ENCODE measurements at places on chromosomes 3 and 15.
A peak's percentile ranks its signal among the peaks of the same experiment; 100 is the strongest.

GRCh38 chr3:157263027-157263426 is 103.1 kb upstream of the CCNL1 start:
- no peak for DNase-seq

- no peak for DNase-seq
These were observed 55.7 kb downstream of the GPR171 start for GRCh38 chr3:151147299-151147698.

GRCh38 chr15:55422089-55422488 is 13.8 kb downstream of the PIERCE2 start:
- DNase-seq = no peak

DNA sequence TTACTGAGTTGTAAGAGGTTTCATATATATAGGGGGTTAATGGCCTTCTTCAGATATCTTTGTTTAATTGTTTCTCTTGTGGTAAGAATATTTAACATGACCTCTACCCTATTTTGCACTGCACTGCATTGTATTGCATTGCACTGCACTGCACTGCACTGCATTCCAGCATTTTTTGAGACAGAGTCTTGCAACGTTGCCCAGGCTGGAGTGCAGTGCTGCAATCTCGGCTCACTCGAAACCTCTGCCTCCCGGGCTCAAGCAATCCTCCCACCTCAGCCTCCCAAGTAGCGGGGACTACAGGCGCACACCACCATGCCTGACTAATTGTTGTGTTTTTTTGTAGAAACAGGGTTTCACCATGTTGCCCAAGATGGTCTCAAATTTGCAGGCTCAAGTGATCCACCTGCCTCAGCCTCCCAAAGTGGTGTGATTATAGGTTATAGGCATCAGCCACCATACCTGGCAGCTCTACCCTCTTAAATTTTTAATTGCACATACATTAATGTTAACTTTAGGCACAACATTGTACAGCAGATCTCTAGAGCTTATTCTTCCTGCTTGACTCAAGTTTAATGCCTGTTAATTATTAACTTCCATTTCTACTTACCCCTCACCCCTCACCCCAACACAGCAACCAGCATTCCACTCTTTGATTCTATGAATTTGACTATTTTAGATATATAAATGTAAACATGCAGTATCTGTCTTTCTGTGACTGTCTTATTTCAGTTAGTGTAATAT is 38.4 kb downstream of the NEDD4 start:
- DNase-seq = no peak

DNA sequence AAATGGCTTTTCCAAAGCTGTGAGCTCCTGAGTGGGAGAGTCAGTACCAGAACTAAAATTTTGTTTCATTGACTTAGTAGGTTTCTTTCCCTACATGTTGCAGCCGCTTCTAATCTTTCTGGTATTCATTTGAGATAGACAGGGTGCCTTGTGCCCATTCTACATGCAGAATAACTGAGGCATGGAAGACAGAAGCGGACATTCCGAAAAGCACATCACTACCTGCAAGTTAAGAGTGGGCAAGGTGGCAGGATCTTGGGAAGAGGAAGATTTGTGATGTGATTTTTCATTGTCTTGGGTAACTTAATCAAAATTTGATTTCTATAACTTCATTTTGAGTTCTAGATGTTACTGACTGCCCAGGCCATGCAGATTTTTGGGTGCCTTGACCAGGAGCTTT is 2.0 kb downstream of the MAP2K5 start:
- DNase-seq = no peak

DNA sequence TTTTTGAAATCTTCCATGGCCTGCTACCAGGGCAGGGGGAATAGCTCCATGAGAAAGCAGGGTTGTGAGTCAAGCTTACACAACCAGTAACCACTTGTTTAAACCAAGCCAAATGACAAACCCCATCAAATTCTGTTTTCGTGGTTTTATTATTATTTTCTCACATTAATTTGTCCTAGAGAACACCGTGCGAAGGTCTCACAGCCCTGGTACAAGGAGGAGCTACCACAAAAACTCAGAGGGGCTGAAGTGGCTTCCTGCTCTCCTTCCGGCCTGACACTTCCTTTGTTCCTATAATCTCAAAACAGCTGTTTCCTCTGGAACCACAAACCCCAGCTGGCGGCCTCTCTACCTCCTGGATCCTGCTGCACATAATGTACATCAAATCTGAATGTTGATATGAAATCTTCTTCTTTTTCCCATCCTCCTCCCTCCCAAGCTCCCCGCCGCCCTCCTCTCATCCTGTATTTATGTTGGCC is 375.9 kb downstream of the MCTP2 start:
- no peak for DNase-seq

DNA sequence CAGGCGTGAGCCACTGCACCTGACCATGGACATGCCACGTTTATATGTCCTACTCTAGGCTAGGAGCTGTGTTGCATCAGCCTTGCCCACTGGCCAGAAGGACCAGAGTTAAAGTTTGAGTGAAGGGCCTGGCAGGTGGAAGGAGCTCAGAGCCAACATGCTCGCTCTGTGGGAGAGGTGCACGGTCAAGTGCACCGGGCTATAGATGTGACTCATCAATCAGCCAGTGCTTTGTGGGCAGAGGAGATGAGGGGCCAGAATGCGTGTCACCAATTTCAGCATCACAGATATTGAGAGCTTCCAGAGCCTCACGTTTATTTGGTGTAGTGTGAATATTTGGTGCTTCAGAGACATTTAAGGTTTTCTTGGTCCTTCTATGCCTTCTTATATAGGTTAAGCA is 137.3 kb upstream of the KBTBD8 start:
- no peak for DNase-seq

DNA sequence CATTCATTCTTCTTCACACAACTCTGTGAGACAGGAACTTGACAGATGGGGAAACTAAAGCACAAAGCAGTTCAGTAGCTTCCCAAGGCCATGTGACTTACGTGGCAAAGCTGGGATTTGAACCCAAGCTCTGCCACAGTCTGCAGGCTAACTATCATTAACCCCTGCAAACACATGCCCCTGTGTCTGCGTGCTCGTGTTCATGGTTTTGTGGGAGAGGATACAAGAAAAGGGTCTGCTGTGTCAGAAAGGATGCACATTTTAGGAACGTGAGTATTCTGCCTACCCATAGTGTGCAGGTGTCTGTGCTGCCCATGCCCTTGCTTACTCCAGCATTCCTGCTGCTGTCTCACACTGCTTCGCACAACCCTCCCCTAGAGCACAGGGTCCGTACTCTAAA is 137.0 kb downstream of the CHDH start:
- DNase-seq = no peak

GRCh38 chr3:135456108-135456790 is 509.3 kb upstream of the PPP2R3A start:
- no peak for DNase-seq

- DNase-seq = no peak
These were observed 768 bp downstream of the ANO10 start for GRCh38 chr3:43620831-43621655.

DNA sequence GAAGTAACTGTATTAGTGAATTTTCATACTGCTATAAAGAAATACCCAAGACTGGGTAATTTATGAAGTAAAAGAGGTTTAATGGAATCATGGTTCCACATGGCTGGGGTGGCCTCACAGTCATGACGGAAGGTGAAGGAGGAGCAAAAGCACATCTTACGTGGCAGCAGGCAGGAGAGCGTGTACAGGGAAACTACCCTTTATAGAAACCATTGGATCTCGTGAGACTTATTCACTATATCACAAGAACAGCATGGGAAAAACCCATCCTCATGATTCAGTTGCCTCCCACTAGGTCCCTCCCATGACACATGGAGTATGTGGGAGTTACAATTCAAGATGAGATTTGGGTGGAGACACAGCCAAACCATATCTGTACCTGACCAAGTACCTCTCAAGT is 812.3 kb upstream of the ALCAM start:
- no peak for DNase-seq

GRCh38 chr15:52559022-52559421 is 9.8 kb downstream of the ARPP19 start:
- no peak for DNase-seq

DNA sequence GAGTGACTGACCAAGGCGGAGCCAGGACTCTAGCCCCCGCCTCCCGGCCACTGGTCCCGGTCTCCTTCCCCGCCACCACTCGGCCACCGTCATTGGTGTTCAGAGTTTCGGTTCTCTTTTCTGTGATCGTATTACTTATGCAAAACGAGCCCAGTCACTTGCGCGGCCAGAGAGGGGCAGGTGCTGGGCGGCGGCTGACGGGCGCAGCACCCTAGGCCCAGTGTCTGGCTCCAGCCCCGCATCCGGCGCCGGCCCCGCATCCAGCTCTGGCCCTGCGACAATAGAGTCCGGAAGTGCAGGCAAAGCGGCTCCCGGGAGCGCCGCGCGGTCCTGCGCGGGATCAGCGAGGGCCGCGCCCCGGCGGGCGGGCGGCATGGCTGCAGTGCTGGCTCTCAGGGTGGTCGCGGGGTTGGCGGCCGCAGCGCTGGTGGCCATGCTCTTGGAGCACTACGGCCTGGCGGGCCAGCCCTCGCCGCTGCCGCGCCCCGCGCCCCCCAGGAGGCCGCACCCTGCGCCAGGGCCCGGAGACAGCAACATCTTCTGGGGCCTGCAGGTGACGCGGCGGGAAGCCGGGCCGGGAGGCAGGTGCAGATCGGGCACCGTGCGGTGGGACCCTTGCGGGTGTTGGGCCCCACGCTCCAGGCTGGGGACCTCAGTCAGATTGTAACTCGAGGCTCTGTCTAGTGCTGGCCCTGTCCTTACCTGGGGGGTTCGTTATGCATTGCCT is at the start of gene TMEM62:
Gene TMEM62, plus strand, starts transcription at position 157 of the 727 bp plus-strand sequence. Its CDS starts 217 bp downstream, at position 374.
- peak; percentile 80 for DNase-seq

DNA sequence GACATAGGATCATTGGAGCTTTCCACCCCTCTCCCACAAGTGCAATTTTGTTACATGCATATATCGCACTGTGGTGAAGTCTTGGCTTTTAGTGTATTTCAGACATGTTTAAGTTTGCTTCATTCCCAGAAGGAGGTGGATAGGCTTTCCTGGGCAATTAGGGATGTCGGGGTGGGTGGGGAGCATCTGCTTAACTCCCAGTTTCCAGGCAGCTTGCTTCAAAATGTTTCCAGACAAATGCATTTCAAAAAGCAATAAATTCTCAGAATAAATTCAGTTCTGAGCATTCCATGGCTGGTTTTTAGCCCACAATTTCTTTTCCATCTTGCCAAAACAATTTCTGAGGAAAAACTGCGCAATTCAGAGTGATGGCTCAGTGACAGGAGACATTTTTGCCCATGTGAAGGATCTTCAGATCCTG is 227.7 kb upstream of the ZPLD1 start:
- no peak for DNase-seq

- no peak for DNase-seq
These were observed 131.7 kb downstream of the XXYLT1 start for GRCh38 chr3:195139091-195139875.

- no peak for DNase-seq
These were observed 156.2 kb downstream of the FGF12 start for GRCh38 chr3:192570821-192571791.

DNA sequence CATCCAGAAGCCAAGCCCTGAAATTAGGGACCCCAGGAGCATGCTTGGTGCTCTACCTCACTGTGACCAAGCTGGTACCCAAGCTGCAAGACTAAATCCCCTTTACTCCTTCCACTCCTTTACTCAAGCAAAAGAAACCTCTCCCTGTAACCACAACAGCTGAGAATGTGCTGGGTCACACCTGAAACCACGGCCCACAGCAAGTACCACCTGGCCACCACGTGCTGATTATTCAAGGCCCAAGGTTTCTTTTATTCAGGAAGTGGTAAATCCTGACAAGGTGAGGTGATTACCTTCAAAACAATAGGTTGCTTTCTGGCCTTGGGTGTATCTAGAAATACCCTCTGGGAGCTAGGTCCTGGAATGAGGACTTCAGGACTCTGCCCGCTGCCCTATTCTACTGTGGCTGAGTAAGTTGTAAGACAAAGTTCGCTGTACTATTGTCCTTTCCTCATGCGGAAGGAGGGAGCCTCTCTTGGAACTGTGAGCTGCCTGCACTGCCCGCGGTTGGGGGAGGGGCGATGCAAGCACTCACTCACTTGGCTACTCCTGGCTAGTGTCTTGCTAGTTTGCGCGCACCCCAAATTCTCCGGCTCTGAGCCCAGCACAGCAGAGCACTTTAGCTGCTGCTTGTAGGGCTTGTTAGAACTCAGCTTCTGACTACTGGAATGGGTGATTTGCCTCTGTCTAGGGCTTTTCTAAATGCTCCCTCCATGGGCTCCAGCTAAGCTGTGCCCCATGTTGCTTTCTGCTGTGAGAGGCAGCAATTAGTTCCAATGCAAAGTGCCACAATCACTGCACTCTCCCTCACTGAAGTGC is 487.1 kb upstream of the CNTN3 start:
- DNase-seq = no peak

DNA sequence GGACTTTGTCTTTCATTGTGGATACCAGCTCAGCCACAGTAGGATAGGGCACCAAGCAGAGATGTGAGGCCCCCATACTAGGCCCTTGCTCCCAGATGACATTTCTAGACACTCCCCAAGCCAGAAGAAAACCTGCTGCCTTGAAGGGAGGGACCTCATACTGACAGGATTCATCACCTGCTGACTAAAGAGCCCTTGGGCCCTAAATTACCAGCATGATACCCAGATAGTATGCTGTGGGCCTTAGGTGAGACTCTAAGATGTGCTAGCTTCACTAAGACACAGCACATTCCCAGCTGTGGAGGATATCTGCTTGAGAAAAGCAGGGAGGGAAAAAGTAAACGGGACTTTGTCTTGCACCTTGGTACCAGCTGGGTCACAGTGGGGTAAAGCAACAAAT is 324.0 kb downstream of the TBL1XR1 start:
- DNase-seq = no peak

- DNase-seq = peak; percentile 13
These were observed 878 bp upstream of the TLR9 start for GRCh38 chr3:52226229-52226817.

GRCh38 chr3:172626021-172626640 is 84.7 kb downstream of the NCEH1 start:
- DNase-seq = no peak

DNA sequence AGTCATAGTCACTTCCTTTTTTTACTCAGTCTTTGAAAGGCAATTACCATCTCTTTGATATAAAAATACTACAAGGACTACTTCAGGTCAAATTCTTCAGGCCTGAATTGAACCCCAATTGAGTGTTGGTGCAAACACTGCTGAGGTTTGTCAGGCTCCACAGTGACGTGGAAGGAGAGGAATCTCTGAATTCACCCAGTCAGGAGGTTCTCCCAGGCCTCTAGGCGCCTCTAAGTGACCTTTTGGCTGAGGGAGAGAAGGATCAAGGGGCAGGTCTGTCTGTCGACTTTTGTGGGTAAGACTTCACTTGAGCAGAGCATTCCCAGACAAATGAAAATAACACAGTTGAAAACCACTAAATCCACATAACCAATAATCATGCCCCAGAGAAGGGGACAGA is 227.6 kb upstream of the CHRNA7 start:
- DNase-seq = no peak

DNA sequence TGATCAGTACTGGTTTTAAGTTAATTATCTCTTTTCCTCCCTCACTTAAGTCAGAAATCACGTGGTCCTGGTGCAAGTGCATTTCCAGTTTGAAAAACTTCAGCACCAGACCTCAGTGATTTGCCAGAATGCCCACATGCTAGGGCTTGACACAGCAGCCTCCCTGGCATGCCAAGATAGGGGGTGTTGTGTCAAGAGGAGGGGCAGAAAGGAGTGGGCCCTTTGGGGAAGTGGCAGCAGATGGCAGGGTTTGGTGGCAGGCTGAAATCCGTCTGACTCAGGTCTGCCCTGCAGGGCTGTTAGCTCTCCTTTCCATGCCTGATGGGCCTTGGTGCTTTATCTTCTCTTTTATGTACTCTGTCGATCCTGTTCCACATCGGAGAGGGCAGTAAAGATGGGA is 23.4 kb downstream of the PXK start:
- DNase-seq = peak; percentile 62

- DNase-seq = no peak
These were observed 3.5 kb downstream of the PLA1A start for GRCh38 chr3:119601154-119601553.
